ENCODE measurements at places on chromosomes 6 and 20.
A peak's percentile ranks its signal among the peaks of the same experiment; 100 is the strongest.

- no peak for DNase-seq
Measured at GRCh38 chr6:43972913-43973300, 154.3 kb downstream of the MRPL14 start.

DNA sequence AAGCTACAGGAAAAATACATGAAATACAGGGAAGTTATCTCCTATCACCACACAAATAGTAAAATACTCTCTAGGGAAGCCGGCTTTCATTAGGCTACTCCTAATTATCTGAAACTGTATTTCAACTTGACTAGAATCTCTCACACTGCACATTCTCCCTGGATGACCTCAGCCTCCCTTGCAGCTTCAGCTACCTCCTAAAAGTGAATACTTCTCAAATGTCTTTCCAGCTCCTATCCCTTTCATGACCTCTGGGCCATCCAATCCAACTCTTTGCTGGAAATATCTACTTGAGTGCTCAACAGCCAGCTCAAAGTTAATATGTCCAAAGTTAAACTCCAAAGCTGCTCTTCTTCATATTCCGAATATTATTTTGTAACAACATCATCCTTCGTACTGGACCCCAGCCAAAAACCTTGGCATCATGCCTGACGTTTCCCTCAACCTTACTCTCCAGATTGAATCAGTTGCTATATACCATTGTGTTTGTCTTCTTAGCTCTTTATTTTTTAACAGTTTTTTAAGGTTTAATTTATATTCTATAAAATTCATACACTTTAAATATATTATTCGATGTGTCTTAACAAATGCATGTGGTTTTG lies 29.4 kb upstream of the KIF6 start:
- DNase-seq: no peak

DNA sequence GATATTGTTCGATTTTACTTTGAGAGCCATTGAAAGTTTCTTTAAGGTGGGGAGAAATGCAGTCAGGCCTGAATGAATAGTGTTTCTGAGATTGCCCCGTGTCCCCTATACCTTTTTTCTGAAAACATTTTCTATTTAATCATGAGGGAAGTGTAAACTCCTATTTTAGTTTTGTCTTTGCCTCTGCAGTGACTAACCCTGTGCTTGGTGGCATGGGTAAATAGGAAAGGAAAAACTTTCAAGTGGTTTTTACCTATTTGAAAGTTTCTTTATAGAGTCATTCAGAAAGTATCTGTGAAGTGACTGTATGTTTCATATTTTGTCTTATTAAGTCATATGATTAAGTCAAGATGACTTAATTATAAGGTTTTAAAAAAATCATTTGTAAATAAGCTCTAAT lies 14.5 kb downstream of the SNRNP48 start:
- DNase-seq: no peak

- DNase-seq: peak; percentile 31
Measured at GRCh38 chr20:21808863-21809664, 103.6 kb downstream of the PAX1 start.

DNA sequence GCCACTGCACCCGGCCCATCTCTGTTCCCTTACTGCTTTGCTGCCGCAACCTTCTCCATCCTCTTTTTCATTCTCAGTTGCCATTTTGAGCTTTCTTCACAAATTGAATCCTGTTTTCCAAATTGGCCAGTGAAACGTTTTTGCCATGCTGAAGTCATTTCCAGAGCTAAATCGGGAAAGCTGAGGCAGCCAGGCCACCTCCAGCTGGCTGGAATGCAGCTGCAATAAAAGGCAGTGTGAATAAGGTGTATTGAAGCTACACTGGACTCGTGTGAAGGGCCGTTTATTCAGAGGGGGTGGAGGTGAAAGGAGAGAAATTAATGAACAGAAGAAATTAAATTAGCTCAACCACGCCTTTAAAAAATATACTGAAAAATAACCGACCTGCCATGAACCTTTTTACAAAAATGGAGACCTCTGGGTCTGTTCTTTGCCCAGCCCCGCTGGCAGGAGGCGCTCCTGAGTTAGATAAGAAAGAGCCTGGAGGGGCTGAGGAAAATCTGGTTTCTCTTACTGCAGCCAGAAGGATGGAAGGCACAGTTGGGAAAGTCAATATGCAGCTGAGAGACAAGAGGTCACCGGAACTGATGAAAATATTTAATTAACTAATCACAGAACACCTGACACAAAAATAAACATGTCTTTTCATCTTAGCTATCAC lies 283.9 kb downstream of the FOXC1 start:
- no peak for DNase-seq

Data from activated CD4-positive, alpha-beta memory T cell treated with anti-CD3 and anti-CD28 coated beads, Interleukin-2, amount 10 ng/mL, durations not matched to agents 7 days and 5 days (primary cell).